Cardiac muscle cell (in vitro differentiated cells and primary cell): ENCODE measurements at places on chromosomes 4 and X.

DNA sequence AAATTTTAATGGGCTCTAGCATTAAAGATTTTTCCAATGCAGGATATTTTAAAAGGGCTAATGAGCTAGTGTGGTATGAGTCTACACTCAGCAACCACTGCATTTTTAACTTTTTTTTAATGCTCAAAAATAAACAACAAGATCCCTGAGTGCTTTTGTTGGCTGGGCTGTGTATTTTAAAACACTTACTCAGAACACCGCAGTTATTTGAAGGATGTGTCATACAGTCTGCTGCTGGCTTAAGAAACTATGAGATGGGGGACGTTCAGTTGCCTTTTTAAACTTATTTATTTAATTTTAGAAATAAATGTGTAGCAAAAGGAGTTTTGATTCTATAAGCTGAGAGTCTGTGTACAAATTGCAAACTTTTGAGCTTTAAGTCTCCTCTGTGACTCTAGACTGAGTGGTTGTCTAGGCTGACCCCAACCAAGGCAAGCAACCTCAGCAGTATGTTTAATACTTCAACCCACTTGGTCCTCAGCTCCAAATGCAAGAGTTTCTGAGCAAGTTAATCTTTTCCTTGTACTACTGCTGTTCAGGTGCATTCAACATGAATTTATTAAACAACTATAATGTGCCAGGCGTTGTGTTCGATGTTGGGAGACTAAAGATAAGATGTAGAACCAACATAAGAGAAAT is 278.6 kb upstream of the DIPK2B start:
- DNase-seq, result no peak

DNA sequence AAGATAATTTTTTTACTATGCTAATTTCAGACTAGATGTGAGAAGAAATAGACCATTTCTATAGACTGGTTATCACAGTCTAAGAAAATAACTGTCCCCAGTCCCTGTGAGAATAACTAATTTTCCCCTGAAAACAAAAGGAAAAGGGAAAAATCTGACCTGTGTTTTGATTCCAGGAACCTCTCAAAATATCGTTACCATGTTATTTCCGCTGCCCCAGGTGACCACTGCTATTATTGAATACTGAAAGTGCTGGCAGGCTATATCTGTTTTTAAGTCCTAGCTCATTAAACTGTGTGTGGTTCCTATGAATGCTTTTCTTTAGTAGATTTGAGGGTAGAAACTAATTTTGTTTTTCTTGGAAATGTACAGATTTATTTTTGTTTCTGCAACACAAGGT is 83.6 kb downstream of the GAB1 start:
- DNase-seq, result no peak

DNA sequence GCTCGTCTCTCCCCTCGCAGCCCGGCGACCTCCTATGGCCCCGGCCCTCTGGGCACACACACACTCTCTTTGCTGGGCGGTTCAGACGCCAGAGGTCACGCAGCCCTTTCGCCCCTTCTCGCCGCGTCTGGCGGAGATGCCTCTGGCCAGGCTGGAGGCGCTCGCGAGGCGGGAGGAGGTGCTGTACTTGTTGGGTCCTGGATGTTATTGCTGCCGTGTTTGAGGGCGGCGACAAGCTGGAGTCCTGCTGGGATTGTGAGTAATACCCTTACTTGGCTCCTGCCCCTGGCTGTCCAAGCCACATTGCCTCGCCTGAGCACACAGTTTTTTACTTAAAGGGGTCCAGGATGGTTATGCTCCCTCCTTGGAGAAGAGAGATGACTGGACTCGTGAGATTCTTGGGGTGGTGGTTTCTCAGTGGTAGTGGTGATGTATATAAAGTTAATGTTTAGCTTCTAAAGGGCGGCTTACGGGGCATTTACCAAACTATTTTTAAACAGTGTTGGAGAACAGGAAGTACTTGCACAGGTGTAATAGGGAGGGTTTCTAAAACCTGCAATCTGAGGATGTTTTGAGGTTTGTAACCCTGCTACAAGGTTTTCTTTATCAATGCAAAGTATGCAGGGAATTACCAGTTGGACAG is 572 bp downstream of the USP53 start:
- DNase-seq, result peak; percentile 95

- DNase-seq, result peak; percentile 71
Observed at GRCh38 chrX:108438110-108438623, at the start of gene COL4A6. COL4A6 (minus strand) TSS chrX:108438422; CDS start chrX:108438196, 226 bp downstream.

GRCh38 chr4:177100307-177100706 is 209.4 kb upstream of the NEIL3 start:
- no peak for DNase-seq

GRCh38 chr4:94533405-94534223 is 81.9 kb downstream of the PDLIM5 start:
- DNase-seq, result no peak

GRCh38 chr4:121978172-121978516 is 26.3 kb upstream of the TRPC3 start:
- DNase-seq, result no peak

DNA sequence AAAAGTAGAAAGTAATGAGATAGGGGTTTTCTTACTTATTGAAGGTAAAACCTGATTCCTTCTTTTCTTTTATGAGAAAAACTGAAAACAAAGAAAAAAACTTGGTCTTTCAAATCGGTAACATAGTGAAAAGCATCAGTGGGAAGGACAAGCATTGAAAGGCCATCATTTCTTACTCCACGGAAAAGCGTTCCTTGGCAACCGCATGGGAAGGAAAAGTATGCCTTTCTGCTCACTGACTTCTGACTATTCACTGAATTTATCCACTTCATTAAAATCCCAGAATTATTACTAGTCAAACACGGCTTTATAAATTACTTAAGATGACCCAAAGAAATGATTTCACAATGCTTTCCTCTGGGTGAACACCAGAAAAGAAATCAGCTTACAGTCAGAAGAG is 646.7 kb downstream of the TLL1 start:
- no peak for DNase-seq

- no peak for DNase-seq
Observed at GRCh38 chrX:23662853-23663252, 4.4 kb upstream of the PRDX4 start.

GRCh38 chr4:35695421-35695820 is 548.9 kb downstream of the ARAP2 start:
- no peak for DNase-seq

- DNase-seq, result no peak
Observed at GRCh38 chr4:7614350-7614949, 179.7 kb upstream of the PSAPL1 start.

DNA sequence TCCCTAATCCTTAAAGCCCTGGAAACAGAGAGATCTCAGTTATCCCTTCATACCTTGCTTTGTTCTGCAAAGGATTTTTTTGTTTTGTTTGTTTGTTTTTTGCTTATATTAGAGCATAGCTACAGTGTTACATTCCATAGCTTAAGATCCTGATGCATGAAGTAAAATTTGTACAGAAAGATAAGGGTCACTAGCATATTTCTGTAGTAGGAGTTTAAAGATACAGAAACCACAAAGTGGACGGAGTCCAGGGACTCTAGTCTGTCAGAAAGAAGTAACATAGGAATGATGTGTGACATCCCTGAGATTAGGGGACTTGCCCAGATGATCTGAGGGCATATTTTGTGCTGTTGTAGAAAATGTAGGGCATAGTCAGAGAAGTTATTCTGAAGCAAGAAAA is 151.9 kb upstream of the PLAC1 start:
- no peak for DNase-seq

DNA sequence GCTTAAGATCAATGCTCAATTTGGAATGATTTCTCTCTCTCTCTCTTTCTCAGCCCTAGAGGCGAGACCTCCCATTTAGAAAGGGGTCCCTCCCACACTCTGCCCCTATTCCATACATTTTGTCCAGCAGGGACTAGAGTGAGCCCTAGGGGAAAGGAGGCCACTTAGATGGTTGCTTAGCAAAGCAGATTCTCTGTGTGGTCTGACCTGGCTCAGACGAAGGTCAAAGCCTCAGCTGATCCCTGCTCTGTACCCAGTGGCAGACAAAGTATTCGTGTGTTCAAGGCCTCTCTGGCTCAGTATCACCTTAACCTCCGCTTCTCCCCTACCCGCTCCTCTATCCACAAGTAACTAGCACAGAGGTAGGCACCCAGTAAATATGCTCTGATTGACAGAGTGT is 78.4 kb downstream of the HPRT1 start:
- DNase-seq, result peak; percentile 55

- no peak for DNase-seq
Observed at GRCh38 chr4:76795243-76795642, 102.7 kb downstream of the SOWAHB start.

DNA sequence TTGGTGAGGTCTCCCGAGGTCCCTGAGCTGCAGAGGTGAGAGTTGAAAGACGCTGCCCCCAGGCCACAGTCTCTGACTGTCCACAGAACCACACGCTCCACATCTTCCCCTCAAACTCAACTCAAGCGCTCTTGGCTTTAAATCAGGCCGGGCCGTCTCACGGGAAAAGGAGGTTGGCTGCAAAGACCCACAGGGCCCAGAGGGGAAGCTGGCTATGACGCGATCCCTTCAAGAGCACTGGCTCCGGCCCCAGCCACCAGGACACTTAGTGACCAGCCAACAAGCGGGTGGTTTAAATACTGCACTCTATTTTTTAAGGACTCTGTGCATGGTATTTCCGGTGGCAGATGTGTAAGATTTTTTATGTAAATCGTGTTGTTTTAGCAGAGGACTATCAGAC is 19.9 kb downstream of the LRPAP1 start:
- no peak for DNase-seq

DNA sequence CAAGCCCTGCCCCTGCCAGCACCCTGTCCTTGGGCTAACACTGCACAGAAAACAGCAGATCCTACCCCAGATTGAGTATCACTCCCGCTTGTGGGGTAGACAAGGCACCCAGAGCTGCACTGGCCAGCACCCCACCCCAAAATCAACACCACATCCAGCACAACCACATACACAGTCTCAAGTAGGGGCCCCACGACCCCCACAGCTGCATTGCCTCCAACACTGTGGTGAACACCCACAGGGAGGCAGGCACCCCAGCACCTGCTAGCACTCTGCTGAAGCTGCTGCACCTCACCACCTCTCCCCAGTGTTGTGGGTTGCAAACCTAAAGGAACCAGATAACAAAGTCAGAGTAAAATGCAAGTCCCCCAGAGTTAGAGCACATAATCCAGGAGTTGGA is 589.9 kb downstream of the PCDH19 start:
- no peak for DNase-seq

- DNase-seq, result no peak
Observed at GRCh38 chr4:188032170-188032569, 36.6 kb downstream of the ZFP42 start.

DNA sequence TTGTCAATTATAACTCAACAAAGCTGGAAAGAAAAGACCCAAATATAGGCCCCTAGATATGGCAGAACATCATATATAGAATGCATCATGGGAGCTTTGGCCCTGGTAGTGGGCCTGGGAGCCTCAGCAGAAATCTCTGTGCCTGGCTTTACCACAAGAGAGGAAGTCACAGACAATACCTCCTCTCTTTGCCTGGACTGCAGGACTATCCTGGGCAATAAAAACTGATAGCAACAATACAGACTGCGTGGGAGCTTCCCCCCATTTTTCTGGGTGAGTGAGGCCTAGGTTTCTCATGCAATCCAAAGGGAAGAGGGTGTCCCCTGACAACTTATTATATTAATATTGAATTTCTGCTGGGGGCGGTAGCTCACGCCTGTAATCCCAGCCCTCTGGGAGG is 64.0 kb upstream of the NFKB1 start:
- no peak for DNase-seq

DNA sequence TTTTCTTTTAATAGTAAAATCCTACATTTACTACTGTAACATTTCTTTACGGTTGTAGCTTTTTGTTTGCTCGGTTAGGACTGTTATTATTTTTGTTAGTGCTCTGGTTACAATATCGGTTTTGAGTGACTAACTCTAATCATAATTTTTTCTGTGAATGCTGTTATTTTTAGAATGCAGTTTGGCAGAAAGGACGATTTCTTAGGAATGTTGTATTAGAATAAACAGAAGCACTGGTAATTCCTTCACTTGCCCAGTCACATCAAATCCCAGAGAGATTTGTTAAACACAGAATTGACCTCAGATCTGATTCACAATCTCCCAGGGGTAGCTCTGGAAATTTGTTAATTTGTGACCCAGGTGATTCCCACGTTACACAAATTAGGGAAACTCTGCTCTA is 21.7 kb downstream of the DDIT4L start:
- DNase-seq, result no peak

- peak; percentile 73 for DNase-seq
Observed at GRCh38 chrX:107659768-107660167, 31.5 kb downstream of the PRPS1 start.

GRCh38 chrX:109990582-109991276 is 12.2 kb upstream of the TMEM164 start:
- DNase-seq, result no peak

DNA sequence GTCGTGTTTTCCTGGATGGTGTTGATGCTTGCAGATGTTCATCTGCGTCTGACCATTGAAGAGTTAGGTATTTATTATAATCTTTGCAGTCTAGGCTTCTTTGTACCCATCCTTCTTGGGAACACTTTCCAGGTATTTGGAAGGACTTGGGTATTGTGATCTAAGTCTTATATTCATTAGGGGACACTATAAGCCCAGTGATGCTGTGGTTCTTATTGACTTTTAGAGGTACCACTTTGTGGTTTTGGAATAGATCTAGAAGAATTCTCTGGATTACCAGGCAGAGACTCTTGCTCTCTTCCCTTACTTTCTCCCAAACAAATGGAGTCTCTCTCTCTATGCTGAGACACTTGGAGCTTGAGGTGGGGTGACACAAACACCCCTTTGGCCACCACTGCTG is 41.6 kb downstream of the AFM start:
- DNase-seq, result no peak

- no peak for DNase-seq
Observed at GRCh38 chr4:42596918-42597317, 60.0 kb downstream of the ATP8A1 start.

- no peak for DNase-seq
Observed at GRCh38 chr4:59904331-59904730, 1295.8 kb upstream of the ADGRL3 start.

- DNase-seq, result peak; percentile 92
Observed at GRCh38 chr4:76624241-76624681, 189.2 kb downstream of the SHROOM3 start.

DNA sequence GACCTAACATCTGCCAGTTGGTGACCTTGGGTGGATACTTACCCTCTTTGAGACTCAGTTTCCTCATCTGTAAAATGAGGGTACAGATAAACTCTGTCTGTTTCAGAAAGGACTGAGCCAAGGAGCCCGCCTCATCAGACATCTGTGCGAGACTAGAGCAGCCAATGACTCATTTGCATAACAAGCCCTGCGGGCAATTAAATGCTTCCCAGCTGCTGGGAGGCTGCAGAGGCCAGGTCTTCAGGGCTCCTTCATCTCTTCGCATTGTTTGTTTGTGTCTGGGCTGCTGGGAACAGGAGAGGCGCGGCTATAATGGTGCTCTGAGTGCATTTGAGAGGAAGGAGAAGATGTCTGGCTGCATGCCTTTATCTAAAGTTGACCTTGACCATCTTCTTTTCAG is 85.0 kb downstream of the ADRA2C start:
- no peak for DNase-seq

DNA sequence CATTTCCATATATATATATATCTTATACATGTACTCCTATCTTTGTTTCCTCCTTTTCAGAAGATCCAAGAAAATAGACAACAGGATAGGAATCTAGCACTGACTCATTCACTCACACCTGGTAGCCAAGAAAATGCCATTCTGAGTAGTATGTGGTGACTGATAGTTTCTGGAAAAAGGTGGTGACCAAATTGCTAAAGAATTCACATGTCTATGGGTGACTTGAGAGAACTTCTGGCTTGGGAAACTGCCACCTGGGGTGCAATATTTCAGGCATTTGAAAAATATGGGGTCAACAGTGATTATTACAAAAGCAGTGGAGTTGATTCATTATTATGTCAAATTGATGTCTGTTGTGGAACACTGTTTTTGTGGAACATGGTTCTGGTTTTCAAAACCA is 605.1 kb downstream of the PCDH18 start:
- DNase-seq, result peak; percentile 11

GRCh38 chrX:65821721-65822496 is 154.5 kb downstream of the MSN start:
- peak; percentile 23 for DNase-seq
